Iris pigment epithelial cell (primary cell): ENCODE measurements at places on chromosomes 5 and 9.

DNA sequence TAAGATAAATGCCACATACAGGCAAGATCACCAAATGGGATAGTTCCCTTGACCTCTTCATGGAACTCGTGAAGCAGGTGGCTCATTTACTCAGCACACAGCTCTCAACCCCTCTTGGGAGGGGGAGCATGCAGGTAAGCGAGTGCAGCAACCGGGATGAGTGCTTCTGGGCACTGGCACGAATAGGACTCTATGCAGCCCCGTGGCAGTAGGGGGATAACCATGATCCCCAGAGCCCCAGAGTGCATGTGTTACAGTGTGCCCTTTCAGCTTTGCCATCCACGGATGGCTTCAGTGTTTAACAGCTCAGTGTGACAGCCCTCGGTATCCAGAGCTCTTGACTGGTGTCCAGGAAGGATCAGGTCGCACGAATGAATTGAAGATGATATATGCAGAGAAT lies 1187.1 kb downstream of the CDH9 start:
- no peak for DNase-seq

DNA sequence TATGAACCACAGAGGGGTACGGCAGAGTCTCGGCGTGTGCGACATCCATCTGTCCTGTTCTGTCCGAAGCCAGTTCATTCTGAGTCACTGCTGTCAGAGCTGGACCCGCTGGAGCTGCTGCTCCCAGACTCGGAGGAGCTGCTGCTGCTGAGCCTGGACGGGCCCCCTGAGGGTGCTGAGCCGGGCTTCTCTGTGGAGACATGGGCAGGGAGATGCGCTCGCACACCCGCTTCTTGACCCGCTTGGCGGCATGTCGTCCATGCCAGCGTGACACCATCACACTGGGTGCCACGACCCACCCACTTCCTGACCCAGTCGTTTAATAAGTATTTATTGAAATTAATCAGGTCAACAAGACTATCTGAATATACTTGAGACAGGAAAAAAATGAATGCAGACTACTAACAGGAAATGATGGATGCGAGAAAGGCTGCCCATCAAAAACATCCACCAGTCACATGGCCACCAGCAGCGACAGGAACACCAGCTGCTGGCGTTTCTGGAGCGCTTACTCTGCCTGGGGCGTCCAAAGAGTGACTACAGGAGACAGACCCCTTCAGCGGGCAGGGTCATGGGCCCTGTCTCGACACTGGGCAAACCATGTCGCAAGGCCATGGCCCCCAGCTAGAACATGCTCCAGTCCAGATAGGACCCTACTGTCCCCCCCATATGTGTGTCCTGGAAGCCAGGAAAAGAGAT lies 8.4 kb downstream of the BRD3OS start:
- no peak for DNase-seq

DNA sequence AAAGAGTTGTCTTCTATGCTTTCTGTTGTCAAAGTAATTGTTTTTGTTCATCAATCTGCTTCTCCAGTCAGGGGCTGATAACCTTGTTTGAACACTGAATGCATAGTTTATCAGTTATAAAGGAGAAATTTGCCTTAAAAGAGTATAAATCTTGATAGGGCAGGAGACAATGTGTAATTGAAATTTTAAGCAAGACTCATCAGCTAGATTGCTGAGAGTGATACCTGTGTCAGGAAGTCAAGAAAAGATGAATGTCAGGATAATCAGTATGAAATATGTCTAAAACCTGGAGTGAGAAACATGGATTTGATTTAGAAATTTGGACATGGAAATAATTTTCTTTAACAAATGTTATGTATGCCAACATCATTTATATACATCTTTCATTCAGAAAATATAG lies 1258.1 kb downstream of the EFNA5 start:
- DNase-seq = no peak

DNA sequence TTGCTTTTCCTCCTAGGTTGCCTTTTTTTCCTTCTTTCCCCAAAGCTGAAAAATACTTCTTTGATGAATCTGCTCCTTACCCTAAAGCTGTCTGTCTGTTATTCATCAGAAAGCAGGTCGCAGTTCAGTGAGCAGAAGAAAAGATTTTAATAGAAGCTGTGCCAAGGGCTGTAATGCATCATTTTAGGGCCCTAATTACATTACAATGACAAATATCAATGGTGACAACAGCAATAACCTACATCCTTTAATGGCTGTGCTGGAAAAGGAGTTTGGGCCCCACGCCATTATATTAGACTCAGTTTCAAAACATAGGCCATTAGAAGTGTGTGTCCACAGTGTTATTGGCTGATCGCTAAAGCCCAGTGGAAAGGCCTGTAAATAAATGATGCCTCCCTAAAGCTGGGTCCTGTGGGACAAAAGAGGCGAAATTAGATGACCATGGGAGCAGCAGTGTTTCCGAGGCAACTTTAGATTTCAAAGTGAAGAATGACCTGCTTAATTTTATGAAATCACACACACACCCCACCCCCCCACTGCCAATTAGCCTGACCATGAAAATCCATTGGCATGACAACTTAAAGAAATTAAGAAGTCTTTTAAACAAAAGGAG lies 38.4 kb downstream of the TLE4 start:
- DNase-seq = peak; percentile 38

GRCh38 chr9:19988281-19988680 lies 199.4 kb upstream of the SLC24A2 start:
- DNase-seq = no peak

GRCh38 chr9:115085773-115086377 lies 32.1 kb downstream of the TNC start:
- no peak for DNase-seq

DNA sequence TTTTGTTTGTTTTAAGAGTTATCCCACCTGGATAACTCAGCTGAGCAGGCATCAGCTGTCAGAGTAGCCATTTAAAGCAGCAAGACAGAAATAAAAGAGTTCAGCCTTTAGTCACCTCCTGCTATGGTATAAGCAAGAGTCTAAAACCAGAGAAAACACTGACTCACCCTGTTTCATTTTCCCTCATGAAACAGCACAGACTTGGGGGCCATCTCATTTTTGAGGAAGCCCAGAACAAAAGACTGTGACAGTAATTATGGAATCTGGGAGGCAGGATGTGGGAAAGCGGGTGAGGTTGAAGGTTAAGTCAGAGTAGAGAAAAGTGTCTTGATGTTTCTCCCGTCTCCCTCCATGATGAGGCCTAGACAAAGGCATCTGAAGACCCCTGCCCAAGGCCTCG lies 90.2 kb upstream of the FAM174A start:
- DNase-seq = peak; percentile 15

DNA sequence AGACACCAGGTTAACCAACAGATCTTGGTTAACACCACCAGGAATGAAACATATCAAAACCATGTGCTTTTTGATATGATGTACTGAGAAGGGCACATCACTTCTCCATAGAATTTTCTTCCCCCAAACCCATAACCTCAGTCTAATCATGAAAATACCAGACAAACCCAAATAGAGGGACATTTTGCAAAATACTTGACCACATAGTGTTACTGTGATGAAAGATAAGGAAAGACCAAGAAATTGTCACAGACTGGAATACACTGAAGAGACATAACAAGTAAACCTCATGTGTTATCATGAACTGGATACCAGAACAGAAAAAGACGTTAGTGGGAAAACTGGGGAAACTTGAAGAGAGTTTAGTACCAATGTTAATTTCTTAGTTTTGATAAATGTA lies 74.9 kb upstream of the VCAN start:
- DNase-seq = no peak

DNA sequence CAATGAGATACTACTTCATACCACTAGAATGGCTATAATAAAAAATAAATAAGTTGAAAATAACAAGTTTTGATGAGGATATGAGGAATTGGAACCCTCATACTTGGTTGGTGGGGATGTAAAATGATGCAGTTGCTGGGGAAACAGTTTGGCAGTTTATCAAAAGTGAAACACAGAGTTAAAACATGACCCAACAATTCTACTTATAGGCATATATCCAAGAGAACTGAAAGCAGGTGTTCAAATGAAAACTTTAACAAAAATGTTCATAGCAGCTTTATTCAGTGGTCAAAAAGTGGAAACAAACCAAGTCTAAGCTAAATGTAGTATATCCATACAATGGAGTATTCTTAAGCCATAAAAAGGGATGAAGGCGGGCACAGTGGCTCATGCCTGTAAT lies 13.1 kb upstream of the LHFPL2 start:
- no peak for DNase-seq

- no peak for DNase-seq
These were observed 3.0 kb downstream of the NKX2-5 start for GRCh38 chr5:173231996-173232498.

GRCh38 chr5:57172466-57173318 lies 1.2 kb upstream of the GPBP1 start:
- peak; percentile 39 for DNase-seq

DNA sequence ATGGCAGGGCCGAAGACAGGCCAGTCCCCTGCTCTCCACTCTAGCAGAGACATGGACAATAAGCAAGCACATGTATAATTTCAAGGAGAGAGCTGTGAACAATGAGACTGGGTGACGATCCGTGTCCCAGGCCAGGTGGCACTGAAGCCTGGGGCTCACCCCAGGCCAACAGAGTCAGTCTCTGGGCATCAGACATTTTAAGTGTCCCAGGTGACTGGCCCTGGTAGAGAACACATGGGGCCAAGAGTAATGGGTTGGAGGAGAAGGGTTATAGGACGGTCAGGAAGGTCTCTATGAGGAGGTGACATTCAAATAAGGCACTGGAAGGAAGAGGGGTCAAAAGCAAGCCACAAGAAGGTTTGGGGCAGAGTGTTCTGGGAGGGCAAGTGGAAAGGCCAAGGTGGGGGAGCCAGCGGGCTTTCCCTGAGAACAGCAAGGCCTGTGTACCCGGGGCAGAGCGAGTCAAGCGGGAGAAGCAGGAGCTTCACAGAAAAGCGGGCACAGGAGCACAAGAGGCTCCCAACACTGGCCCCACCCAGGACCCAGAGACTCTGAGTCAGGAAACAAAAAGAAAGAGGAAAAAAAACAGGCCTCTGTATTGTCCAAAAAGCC lies 1.1 kb upstream of the AKNA start:
- no peak for DNase-seq

DNA sequence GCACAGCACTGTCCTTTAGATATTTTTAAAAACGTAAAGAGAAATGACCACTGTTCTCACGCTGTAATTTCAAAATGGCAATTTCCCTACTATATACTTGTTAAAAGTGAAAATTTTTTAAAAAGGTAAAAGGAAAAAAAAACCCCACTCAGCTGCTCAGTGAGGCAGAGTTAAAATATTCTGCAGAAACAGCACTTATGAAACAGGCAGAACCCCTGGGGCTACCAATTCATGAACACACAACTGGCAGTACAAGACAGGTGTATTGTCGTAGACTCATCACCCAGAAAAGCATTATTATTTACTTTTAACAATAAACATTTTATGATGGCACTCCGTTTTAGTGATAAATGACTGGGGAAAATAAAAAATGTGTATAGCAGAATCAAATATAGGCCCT lies 1.5 kb upstream of the RASGRF2 start:
- DNase-seq = no peak

GRCh38 chr9:105873801-105874200 lies 179.5 kb downstream of the TMEM38B start:
- DNase-seq = no peak

- peak; percentile 17 for DNase-seq
These were observed 7.1 kb upstream of the IFNA2 start for GRCh38 chr9:21392270-21392669.

DNA sequence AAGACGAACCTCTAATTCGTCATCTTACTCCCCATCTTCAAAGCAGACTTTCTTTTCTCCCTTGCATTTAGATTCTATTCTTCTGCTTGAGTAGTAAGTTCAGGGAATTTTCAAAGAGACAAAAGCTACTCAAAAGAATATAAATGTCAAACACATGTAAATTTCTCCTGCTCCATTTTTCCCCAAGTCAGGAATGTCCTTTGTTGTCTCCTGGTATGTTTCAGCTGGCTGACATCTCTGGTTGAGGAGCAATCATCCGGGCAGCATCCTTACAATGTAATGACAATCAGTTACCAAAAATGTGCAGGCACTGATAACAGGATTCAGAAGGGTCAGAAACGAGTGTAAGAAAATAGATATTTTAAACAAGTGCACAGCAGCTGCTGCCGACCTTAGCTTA lies 47.6 kb upstream of the PPP1R2B start:
- DNase-seq = no peak

DNA sequence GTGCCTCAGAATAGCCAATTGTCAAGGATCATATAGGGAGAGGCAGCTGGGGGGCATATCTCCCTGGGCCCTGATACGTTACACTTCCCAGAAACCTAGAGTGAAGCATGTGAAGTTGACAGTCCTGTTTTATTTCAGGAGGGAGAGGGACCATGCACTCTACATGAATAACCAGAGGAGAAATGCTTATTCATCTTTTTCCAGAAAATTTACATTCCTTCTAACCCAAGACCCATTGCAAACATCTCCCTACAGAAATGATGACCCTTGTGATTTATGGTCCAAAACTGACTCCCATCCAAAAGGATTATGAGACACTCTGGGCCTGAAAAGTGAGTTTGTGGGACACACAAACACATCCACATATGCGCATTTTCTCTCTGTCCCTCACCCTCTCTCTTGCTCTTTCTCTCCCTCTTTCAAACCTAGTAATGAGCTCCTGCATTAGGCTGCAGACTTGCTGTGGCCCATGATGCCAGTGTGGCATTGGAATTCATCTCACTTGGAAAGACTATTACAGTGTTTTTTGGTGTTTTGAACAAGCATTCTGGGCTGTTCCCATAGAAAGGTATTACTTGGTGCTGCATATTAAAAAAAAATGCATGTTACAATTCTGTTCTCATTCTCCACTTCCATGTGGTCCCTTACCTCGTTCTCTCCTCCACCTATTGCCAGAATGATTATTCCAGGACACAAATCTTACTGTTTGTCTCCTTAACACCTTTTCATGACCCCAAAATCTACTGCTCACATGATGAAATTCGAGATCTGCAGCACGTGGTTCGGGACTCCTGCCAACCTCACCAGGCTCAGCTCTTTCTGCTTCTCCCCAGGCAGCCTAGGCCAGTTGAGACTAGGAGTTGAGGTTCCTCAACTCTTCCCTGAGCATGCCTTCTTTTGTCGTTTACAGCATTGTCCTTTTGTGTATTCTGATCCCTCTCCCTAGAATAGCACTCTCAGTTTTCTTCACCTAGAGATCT lies 451.3 kb upstream of the KLF4 start:
- no peak for DNase-seq

DNA sequence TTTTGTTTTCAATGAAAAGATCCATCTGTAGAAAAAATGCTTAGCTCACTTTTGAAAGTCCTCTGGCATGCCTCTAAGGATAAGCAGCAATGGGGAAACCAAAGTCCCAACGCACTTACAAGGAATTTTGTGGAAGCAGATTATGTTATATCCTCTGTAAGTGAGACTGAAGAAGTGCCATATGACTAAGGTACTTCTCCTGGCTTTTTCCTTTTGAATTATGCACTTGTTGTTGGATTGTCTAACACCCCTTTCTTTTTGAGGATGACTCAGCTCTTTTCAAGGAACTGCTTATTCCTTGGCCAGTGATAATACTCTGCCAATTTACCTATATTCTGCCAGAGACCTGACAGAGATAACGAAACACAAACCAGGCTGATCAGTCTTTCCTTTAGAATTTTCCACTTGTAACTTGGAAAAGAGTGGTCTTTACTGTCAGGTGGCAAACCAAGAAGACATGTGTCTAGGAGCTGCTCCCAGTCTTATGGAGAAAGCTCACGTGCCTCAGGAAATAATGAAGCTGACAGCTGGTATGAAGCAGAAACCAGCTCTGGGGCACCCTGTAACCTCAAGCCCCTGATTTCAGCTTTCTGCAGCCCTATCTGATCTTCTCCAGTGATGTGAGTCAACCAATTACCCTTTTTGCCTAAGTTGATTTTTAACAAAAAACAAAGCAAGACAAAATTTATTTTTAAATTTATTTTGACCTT lies 290.8 kb upstream of the FBXL7 start:
- no peak for DNase-seq

GRCh38 chr5:156396063-156396829 lies 69.3 kb downstream of the SGCD start:
- DNase-seq = peak; percentile 14
